ENCODE measurements at places on chromosomes 1 and 21.

DNA sequence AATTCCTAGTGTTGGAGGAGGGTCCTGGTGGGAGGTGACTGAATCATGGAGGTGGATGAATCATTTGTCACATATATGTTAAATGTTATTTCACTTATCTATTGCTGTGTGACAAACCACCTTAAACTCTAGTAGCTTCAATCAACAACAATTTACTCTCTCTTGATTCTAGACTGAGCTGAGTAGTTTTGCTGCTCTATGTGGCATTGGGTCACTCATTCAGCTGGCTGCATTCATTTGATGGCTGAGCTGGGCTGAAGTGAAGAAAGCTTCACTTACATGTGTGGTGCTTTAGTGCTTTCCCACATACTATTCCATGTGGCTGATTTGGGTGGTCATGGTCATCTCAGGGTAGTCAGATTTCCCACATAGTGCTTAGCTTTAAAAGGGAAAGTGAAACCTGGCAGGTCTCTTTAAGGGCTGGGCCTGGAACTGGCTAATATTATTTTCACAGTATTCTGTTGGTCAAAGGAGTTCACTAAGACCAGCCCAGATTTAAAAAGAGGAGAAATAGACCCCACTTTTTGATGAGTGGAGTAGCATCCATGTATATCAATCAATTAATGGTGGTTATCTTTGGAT, 10.5 kb downstream of the DNAH14 start:
- DNase-seq = no peak

GRCh38 chr1:237961754-237962153, 71.0 kb upstream of the ZP4 start:
- DNase-seq = no peak

DNA sequence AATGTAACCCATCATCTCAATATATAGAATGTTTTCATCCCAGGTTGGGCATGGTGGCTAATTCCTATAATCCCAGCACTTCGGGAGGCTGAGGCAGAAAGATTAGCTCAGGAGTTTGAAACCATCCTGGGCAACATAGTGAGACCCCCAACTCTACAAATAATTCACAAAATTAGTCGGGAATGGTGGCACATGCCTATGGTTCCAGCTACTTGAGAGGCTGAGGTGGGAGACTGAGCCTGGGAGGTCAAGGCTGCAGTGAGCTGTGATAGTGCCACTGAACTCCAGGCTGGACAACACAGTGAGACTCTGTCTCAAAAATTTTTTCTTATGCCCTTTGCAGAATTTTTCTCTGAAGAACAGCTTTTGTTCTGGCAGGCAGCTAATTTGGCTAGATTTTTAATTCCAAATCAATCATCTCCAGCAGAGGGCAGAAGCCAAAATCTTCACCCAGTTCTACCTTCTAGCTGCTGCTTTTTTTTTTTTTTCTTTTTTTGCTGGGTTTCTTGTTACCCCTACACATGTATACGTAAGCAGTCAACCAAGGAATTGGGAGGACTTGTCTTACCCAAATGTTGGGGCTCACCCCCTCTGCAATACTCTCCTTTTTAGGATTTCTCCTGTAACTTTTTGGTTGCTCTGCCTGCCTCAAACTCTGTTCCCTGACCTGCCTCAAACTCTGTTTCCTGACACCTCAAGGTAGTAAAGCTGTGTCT, 2.7 kb upstream of the RAD54L start:
- DNase-seq = no peak

- DNase-seq = no peak
These were observed 39.4 kb downstream of the PIK3C2B start for GRCh38 chr1:204455063-204455830.

DNA sequence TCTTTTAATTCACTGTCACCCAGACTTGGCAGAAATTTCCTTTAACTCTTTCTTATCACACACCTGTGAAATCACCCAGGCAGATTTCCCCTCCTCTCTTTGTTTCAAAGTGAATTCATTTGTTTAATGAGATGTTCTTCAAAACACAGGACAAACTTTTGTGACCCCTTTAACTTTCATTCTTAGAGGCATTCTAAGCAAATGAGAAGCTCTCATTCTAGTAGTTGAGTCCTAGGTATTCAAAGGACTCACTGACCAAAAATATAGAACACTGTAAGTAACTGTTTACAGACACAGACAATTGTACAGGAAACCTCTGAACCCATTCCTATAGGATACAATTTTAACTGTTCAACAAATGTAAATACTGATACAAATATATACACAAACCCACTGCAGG, 16.9 kb downstream of the LRRC8C start:
- DNase-seq = no peak

GRCh38 chr21:43667191-43667904, 8.0 kb downstream of the RRP1B start:
- no peak for DNase-seq

DNA sequence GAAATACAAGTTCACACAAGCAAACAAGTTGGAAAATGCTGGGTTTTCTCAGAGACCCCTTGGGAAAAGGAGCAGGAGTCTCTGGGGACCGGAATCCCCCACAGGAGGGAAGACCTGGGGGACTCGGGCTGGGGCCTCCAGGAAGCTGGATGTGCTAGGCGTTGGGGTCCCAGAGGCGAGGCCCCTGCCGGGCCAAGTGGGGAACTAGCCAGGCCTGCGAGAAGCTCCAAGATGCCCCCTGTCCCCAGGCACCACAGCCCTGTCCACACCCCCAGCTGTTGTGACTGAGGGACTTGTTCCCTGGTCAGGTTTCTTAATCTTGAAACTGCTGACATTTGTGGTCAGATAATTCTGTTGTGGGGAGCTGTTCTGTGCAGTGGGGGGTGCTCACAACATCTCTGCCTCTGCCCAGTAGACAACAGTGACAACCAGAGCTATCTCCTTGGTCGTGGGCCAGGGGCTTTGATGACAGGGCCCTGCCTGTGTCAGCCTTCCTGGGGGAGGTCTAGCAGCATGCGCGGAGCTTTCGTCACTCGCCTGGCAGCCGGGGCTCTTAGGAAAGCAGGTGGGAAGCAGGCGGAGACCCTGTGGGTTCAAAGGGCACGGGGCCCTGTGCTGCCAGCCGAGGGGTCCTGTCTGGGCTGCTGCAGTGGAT, 126.4 kb upstream of the ARHGEF16 start:
- no peak for DNase-seq

DNA sequence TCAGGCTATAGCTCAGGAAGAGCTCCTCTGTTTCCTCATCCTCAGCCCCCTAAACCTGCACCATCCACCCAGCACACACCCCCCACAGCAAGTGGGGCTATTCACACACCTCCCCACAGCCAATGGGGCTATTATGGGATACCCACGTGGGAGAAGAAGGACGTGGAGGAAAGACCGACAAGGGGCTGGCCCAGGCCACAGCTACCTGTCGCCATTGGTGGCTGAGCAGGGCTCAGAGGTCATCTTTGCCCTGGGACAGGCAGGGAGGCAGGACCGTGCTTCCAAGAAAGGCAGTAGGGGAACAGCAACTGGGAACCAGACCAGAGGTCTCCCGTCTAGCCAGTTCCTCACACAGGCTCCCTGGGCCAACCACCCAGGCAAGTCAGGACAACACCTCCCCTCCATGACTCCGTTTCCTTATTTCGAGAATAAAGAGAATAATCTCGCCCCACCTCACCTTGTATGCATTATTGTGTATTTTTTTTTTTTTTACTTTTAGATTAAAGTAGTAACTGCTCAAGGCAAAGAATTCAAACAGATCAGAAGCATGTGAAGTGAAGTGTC, 92.3 kb upstream of the TARDBP start:
- no peak for DNase-seq

GRCh38 chr1:224528900-224529299, 87.2 kb upstream of the CNIH3 start:
- DNase-seq = no peak

DNA sequence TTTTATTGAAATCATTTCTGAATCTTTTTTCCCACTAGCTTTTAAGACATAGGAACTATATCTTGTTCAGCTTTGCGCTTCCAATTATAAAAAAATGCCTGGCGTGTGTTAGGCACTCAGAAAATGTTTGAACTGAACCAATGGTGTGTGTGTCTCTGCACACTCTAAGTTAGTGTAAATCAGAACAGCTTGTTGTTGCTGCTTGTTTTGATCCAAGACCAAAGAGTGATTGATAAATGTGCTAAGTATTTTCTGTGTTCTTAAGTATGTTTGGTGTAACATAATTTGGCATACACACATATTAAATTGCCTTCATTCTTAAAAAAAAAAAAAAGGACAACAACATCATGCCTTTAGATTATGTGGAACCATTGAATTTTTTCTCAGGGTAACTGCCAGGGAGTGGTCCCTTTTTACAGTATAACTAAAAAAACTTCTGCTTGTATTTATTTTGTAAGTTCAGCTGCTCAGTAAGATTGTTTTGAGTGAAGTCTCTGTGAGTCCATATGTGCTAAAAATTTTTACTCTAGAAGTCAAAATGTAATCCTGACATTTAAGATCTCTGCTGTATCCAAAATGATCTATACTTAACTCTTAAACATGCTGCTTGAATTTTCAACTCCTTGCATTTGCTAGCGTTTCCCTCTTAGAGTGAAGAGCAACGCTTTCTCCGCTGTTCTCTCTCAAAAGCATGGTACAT, 8.7 kb downstream of the CD55 start:
- DNase-seq = no peak

DNA sequence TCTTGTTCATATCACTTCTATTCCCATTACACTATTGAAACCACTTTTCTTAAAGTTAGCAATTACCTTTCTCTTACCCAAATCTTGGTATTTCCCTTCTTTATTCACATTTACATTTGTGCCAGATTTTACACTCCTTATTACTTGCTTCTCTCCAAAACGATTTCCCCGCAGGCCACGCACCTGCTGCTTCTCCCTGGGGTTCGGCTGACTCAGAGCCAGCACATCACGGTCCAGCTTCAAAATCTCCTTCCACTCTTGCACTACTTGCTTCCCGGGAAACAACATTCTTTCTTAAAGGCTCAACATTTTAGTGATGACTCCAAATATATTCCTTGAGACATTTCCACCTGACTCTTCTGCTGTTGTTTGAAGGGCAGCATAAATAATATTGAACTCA, 20.7 kb downstream of the LHX9 start:
- DNase-seq = no peak

GRCh38 chr1:14820295-14821085, 222.0 kb downstream of the KAZN start:
- no peak for DNase-seq

GRCh38 chr21:35942211-35943144, 117.8 kb downstream of the SETD4 start:
- DNase-seq = no peak

GRCh38 chr1:156119503-156120209, 5.1 kb downstream of the LMNA start:
- DNase-seq = no peak

- no peak for DNase-seq
These were observed 18.8 kb upstream of the LHX4 start for GRCh38 chr1:180211156-180211859.

GRCh38 chr1:41626146-41626545, 141.7 kb upstream of the EDN2 start:
- DNase-seq = no peak

DNA sequence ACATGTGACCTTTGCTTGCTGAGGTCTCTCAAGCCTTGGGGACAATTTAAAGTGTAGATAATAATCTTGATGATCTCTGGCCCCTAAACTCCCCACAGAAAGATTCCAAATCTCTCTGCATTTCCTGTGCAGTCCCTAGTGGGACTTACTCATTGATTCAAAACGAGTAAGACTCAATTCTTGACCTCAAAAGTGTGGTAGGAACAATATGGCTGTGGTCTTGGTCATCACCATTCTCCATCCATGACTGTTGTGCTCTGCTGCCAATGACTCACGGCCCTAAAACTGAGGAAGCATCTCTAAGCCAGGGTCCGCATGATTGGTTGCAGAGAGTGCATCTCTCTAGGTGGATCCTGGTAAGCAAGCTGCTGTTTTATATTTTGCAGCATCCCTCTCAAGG, 268.0 kb downstream of the PTGER3 start:
- DNase-seq = no peak

GRCh38 chr1:176073524-176074157, 133.4 kb downstream of the COP1 start:
- DNase-seq = no peak

DNA sequence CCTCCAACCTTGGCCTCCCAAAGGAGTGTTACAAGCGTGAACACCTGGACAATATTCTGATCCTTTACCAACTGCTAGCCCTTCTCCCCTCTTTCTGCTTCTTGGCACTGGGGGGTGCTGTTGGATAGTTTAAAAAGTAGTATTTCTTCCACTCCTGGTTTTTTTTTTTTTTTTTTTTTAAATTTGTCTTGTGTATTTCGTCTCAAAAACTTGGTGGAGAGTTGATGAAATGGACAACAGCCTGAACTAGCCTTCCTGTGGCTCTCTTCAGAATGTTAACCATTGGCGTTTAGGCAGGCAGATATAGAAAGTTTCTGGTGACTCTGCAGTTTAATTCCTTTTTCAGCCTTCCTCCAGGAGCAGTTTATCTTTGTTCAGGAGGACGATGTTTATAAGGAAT, 69.7 kb upstream of the USP24 start:
- DNase-seq = no peak

DNA sequence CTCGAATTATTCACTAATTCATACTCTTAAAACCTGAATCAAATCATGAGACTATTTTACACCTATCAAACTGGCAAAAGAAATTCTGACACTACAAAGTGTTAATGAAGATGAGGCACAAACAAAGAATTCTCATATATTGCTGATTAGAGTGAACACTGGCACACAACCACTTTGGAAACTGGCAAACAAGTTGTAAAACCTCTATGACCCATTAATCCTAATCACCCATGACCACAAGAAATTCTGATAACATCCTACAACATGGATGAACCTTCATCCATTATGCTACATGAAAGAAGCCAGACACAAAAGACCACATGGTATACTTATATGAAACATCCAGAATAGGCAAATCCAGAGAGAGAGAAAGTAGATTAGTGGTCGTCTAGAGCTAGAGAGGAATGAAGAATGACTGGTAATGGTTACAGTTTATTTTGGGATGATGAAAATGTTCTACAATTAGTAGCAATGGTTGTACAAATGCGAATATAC, 8.5 kb downstream of the GPBP1L1 start:
- no peak for DNase-seq

GRCh38 chr1:32753532-32754316, 51.2 kb upstream of the SYNC start:
- peak; percentile 29 for DNase-seq

GRCh38 chr1:45327644-45328515, 1.2 kb downstream of the HPDL start:
- DNase-seq = no peak

DNA sequence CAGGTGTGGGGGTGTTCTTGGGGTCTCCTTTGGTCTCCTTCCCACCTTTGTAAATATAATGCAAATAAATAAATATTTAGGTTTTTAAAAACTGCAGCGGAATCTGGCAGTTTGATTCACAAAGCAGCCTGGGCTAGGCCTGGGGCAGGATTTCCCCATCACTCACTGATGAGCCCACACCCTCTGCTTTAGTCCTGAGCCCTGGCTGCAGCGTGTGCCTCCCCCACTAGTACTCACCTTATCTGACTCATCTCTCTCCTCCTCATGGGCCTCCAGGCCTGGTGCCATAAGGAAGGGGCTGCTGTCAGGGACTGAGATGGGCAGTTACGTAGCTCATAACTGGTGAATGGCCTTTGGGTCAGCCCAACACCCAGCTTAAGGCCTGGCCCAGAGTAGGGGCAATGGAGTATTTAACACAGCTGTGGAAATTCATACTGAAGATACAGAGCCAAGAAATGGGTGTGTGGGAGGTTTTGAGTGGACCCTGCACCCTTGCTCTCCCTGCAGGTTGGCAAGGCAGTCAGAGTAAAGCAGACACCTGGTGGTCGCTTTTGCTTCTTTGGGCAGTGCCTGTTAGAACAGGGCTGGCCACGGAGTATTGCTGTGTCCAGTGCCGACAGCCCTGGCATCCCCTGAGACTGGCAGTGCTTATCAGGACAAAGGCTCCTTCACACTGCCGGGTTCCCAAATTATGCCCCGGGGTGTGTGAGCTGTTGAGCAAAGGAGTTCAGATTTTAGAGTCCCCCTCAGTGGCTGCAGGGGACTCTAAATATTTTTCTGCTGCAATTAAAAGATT, 39.7 kb downstream of the AZIN2 start:
- DNase-seq = no peak
